GM04503 (cell line): ENCODE measurements at places on chromosomes 7 and 10.
A peak's percentile ranks its signal among the peaks of the same experiment; 100 is the strongest.

DNA sequence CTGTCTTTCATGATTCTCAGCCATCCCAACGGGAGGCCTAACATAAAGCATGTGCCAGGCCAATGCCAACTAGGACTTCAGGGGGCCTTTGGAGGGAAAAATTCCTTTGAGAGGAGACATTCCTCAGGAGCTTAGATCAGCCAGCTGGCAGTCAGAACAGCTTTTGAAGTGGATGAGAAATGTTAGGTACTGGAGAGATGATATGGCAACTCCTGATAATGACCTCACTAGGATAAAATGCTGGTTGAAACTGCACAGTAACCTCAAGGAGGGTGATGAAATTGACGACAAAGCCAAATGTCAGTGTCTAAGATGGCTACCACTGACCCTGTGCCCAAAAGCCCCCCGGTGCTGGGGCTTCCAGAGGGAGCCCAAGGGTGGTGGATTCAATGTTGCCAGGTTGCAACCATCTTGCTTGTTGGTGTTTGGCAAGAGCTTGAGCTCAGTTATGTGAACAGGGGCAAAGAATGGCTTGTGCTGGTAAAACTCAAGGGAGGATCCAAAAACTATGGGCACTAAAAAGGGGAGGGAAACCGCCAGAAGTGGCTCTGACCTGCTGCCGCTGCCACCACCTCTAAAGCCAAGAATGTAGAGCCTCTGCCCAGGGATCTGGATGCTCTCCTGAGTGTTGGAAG is 121.2 kb downstream of the UBE2H start:
- DNase-seq = peak; percentile 80

GRCh38 chr7:154373956-154374355 is 321.8 kb downstream of the DPP6 start:
- no peak for DNase-seq

DNA sequence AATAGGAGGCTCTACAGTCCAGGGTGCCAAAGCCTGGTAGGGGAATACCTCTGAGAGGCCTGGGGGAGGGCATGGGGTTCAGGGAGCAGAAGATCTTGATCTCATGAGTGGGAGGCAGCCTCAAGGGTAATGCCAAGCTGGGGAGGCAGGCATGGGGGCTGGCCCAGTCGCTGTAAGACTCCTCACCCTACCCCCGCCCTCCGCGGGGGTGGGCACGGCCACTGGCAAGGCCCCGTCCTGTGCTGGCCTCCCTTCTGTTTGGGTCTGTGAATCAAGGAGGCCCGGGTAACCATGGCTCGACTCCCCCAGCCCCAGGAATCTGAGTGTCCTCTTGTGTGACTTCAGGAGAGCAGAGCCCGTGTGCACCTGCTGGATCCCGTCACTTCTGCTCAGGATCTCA is 473.9 kb downstream of the PLXNA4 start:
- DNase-seq = no peak

DNA sequence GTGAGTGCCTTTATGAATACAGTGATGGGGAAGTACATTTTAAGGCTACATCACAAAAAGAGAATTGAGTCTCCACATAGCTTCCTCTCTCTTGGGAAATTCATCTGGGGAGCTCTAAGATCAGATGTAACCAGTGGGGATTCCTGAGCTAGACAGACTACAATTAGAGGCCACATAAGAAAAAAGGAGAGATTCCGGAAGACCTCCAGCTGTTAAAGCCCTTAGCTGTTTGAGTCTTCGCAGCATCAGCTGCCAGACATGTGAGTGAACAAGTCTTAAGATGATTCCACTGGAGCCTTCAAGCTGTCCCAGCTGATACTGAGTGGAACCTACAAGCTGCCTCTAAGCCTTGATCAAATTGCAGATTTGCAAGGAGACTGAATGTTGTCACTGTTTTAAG is 448.5 kb downstream of the NXPH1 start:
- no peak for DNase-seq

GRCh38 chr10:125193306-125193877 is 33.0 kb upstream of the CTBP2 start:
- no peak for DNase-seq

DNA sequence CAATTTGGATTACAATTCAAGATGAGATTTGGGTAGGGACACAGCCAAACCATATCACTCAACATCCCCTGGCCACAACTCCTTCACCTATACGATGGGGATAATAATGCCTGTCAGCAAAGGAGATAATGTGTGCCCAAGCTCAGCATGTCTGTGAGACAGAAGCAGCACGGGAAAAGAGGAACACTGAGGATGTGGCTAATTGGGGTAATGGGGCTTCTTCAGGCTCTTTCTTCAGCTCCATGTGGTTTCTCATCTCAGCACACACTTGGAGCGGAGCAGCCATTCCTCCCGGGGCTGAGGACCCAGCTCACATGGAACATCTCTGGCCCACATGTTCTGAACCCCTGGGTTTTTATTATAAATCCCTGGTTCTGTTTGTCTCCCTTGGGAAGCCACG is 136.0 kb upstream of the NAMPT start:
- DNase-seq = no peak

DNA sequence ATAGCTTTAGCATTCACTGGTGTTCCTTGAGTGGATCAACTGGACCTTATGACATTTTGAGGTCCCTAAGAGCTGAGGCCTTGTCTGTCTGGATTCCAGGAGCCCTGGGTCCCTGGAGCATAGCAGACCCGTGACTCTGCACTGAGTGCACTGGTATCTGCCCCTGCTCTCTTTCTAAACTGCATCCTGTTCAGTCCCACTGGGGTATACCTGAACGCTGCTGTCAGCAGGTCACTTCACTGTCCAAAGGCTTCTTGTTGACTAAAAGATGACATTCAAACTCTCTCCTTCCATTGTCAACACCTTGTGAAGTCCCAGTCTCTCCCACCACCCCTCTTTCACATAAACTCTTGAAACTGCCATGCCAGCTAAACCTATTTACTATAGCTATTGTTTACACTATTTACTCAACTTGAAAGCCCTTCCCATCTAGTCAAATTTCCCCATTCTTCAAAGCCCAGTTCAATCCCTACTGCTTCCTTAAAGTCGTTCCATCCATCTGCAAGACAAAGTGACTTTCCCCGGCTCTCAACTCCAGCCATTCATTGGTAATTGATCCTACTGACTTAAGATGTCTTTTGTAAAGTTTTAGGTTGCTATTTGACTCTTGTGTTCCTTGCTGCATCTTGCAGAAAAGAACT is 523.3 kb downstream of the KCNMA1 start:
- DNase-seq = no peak

- DNase-seq = peak; percentile 89
Measured at GRCh38 chr10:124332426-124332825, 86.3 kb downstream of the OAT start.

DNA sequence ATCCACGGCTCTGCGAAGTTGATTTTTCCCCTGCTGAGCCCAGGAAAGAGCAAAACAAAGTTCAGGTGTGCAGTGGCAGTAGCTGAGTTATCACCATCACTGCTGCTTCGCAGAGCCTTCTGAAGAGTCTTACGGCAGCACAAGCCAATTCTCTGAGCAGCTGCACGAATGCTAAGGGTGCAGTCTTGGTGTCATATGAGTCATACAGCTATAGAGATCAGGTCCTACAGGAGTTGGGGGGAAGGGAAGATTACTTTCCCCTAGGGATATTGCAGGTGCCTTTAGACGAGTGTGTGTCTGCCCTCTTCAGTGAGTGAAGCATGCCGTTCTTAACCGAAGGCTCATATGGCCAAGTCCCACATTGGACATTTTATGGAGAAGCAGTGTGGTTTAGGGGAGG is 227.8 kb downstream of the CELF2 start:
- no peak for DNase-seq

- no peak for DNase-seq
Measured at GRCh38 chr7:155449869-155450557, 7.9 kb upstream of the EN2 start.

GRCh38 chr10:79038841-79039201 is 29.9 kb upstream of the ZMIZ1 start:
- DNase-seq = no peak

DNA sequence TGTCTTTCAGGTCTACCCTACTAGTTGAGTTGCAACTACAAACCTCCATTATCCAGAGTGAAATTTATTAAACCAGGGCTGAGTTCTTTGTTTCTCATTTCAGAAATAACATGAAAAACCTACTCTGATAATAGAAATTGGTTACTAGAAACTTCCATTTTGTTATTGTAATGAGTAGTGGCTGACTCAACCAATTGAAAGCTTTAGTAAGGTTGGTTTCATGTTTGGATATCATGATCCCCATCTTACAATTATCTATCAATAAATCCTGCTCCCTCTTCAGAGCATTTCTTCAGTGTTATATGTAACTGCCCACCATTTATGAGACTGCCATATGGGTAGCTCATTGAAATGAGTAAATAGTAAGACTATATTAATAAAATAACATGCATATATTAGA is 16.9 kb downstream of the MDFIC start:
- DNase-seq = no peak

DNA sequence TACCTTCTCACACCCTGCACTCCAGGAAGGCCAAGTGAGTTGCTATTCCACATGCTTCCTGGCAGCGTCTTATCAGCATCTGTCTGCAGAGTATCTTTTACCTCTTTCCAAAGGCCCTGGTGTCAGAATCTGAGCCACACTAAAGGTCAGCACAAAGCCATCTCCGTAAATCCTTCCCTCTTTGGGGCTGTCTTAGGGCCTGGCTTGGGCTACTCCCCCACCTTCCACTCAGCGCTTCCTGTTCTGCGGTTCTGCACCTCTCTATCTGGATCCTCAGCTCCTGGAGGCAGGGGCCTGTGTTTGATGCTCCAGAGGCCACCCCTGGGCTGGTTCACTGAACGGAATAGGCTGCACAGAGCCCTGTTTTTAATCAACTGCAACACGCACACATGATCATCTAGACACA is 334.8 kb upstream of the GALNT17 start:
- DNase-seq = no peak

GRCh38 chr10:5478694-5479305 is 20.6 kb downstream of the CALML5 start:
- DNase-seq = no peak

DNA sequence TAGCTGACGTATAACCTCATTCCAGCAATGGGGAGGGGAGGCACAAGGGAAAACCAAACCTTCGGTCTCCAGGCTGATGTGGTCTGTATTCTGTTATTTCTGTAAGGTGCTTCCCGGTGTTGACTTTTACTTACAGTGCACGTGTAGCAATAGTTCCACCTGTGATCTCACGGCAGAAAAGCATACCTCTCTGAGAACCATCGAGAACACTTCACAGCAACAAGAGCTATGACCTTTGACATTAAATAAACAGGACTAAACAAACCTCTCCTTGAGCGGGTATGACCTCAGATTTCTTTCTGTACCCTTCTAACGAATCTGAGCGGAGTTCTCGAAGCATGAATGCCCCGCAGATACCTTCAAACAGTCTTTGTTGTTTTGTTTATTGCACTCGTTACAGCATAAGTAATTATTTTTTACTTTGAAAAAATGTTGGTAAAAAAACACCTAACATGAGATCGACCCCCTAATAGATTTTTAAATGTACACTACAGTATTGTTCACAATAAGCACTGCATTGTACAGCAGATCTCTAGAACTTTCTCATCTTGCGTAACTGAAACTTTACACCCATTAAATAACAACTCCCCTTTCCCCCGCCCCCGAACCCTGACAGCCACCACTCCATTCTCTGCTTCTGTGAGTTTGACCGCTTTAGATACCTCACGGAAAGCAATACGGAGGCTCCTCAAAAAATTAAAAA is 282.3 kb downstream of the GATA3 start:
- no peak for DNase-seq

DNA sequence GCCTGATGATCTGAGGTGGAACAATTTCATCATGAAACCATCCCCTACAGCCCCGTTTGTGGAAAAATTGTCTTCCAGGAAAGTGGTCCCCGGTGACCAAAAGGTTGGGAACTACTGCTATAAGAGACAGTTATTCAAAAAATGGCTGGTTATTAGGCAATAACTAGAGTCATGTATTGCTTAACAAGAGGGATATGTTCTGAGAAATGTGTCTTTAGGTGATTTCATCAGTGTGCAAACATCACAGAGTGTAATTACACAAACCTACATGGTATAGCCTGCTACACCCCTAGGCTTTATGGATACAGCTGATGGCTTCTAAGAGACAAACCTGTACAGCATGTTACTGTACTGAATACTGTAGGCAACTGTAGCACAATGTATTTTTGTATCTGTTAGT is 71.3 kb upstream of the CSTF2T start:
- DNase-seq = no peak

- no peak for DNase-seq
Measured at GRCh38 chr10:32169556-32169955, 113.3 kb upstream of the KIF5B start.

DNA sequence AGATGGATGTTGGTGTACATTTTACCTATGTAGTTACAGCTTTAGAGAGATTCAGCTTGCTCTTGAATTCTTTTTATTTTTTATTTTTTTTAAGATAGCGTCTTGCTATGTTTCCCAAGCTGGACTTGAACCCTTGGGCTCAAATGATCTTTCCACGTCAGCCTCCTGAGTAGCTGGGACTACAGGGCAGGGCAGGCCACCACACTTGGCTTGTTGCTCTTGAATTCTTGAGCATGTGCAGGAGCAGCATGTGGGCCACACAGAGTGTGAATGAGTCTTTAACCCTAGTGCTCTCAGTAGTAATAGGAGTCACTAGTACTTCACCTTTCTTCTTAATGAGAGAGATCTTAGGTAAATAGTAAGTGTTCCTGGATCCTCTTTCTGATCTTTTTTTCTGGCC is 26.7 kb upstream of the CYCS start:
- DNase-seq = no peak
